ENCODE measurements at places on chromosomes 12 and 14. TPM values are rescaled to one million over a fixed set of nuclear protein-coding genes. Genes with fewer than 3 reads are reported as not detected.

Gene SPIC
- polyA plus RNA-seq: not detected

Gene RIMBP2
- not detected for polyA plus RNA-seq

Gene OR6C2
- polyA plus RNA-seq: not detected

Gene LIN7A
- 6.9 TPM for polyA plus RNA-seq

Gene PGAM5
- polyA plus RNA-seq: 20.2 TPM

GRCh38 chr14:72892879-72893635 lies 844 bp downstream of the DPF3 start:
- DNase-seq: no peak

DNA sequence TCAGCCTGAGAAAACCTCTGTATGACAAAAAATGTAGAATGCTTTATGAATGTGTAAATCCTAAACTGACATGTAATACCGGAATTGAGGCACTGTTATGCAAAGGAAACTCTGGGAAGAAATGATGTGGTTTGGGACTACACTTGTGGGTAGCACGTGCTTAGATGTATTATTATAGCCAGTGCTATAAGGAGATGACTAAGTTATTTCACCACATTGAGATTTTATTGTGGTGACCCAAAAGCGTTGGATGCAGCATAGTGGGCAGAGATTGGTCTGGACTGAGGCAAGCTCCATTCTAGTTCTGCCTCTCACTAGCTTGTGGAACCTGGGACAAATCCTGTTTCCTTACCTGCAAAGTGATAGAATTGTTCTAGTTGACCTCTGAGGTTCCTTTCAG lies 172.2 kb downstream of the SNAPC1 start:
- peak; percentile 95 for DNase-seq

- DNase-seq: no peak
These were observed 5.4 kb upstream of the KCNH5 start for GRCh38 chr14:63050694-63051093.

DNA sequence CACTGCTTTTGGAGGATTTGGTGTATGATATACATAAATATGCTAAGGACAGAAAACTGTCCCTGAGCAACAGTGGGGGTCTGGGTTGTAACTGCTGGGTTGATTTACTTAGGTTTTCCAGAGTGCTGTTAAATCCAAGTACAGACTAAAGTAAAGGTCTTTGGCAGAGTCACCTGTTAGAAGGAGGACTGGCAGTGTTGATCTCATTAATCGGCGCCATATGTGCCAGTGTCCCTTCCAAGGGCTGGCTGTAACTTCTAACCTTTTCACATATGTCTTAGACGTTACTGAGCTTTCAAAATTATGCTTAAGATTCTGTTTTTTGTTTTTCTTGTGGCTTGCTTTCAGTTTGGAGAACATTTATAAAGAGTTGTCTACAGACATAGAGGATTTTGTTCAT lies 5.1 kb downstream of the UNG start:
- DNase-seq: no peak

DNA sequence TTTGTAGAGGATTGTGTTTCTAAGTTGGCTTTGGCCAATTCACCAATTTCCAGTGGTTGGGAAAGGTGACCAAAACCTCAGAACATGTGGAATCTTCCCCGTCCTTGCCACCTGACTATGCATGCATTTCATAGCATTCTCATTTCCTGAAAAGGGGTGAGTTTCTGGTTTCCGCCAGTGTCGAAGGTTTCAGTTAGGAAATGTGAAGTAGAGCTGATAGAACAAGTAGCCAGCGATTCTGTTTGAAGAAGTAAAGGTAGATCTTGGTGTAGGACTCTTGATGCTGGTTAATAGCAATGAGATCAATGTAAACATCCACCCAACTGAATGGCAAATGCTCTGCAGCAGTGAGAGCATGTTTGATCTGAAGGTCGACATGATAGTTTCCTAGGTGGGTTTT lies 15.9 kb downstream of the SMOC1 start:
- no peak for DNase-seq

GRCh38 chr14:104135904-104136471 lies 2.4 kb upstream of the KIF26A start:
- no peak for DNase-seq

DNA sequence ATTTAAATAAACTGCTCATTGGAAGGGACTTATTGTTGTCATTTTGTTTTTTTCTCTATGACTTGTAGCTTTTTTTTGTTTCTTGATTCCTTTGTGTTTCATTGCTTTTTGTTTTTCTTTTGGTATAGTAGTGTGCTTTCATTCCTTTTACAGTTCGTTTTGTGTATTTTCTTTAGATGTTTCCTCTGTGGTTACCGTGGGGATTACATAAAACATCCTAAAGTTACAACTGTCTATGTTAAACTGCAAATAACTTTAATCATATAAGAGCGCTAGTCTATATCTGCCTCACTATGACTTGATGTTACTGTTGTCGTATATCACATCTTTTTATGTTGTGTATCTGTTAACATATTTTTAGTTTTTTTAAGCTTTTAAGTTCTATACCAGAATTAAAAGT lies 86.9 kb downstream of the ATF7IP start:
- no peak for DNase-seq

- no peak for DNase-seq
These were observed 2.8 kb downstream of the CYP27B1 start for GRCh38 chr12:57763881-57764661.

GRCh38 chr12:130859161-130859560 lies 12.7 kb upstream of the RAN start:
- DNase-seq: no peak
